Fibroblast of upper back skin (primary cell): ENCODE measurements at places on chromosomes 1 and 21.

GRCh38 chr1:193402037-193402436 is 215.6 kb upstream of the B3GALT2 start:
- peak; percentile 44 for DNase-seq

DNA sequence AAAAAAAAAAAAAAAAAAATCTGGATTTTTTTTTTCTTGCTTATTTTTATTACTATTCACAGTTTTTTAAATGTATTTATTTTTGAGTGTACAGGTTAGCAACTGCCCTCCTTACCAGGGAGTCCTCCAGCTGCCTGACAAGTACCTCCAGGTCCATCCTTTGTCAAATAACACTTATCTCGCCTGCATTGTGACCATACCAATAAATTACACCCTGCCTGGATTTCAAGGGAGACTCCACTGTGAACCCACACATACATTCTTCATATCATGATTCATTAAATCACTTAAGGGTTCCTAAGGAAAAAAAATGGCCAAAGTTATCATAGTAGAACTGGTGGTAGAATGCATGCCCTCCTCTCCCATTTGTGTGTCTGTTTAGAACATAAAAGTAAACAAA is 38.4 kb downstream of the EEIG2 start:
- no peak for DNase-seq

GRCh38 chr1:165327538-165327937 is 29.0 kb downstream of the LMX1A start:
- no peak for DNase-seq

- no peak for DNase-seq
These were observed 42.7 kb downstream of the ZSCAN20 start for GRCh38 chr1:33515112-33515511.

- no peak for DNase-seq
These were observed 26.6 kb upstream of the FCRL4 start for GRCh38 chr1:157624471-157624870.

DNA sequence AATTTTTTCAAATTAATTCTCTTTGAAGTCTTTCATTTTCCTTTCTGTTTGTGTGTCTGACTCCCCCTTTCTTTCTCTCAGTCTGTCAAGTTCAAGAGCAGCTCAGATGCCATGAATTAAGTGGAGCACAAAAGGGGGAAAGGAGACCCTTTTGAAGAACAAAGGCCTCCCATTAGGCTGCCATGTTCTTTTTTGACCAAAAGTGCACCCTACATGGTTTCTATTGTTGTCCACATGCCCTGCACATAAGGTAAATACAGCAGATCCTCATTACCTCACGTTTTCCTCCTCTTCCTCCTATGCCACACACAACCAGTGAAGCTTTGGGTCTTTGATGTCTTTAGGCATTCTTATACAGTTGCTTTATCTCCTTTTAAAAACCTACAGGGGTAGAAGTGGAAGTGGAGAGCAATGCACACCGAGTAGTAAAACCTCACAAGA is 47.7 kb downstream of the POU2F1 start:
- DNase-seq = no peak

- peak; percentile 69 for DNase-seq
These were observed 9.5 kb downstream of the DSCAM start for GRCh38 chr21:40837456-40837855.

- DNase-seq = no peak
These were observed 278.4 kb downstream of the USH2A start for GRCh38 chr1:216144661-216145450.

- DNase-seq = no peak
These were observed 20.8 kb downstream of the VANGL2 start for GRCh38 chr1:160420881-160421842.

GRCh38 chr1:180158149-180159147 is 3.8 kb downstream of the QSOX1 start:
- no peak for DNase-seq

GRCh38 chr1:221706876-221707582 is 34.9 kb downstream of the DUSP10 start:
- DNase-seq = no peak
